Stimulated activated CD8-positive, alpha-beta memory T cell treated with anti-CD3 and anti-CD28 coated beads, Interleukin-4, amount 100 ng/mL, for 48 hours (primary cell): ENCODE measurements at places on chromosomes 2 and 18.
A peak's percentile ranks its signal among the peaks of the same experiment; 100 is the strongest.

- no peak for DNase-seq
These were observed 15.6 kb upstream of the INO80C start for GRCh38 chr18:35513181-35513936.

DNA sequence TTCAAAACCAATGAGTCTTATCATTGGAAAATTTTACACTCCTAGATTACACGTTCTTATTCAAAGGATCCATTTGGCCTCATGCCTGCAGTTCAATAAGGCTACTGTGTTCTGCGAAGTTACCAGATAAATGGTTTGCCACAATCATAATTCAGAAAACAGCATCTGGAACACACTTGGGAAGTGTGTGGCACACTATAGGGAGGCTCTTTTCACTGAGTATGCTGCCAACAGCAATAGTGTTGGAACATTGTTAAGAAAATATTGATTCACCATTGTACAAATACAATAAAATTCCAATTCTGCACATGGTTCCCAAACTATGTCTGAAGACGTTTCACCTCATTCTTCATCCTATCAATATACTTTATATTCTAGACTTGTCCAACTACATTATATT, 141.4 kb upstream of the DOK6 start:
- no peak for DNase-seq

DNA sequence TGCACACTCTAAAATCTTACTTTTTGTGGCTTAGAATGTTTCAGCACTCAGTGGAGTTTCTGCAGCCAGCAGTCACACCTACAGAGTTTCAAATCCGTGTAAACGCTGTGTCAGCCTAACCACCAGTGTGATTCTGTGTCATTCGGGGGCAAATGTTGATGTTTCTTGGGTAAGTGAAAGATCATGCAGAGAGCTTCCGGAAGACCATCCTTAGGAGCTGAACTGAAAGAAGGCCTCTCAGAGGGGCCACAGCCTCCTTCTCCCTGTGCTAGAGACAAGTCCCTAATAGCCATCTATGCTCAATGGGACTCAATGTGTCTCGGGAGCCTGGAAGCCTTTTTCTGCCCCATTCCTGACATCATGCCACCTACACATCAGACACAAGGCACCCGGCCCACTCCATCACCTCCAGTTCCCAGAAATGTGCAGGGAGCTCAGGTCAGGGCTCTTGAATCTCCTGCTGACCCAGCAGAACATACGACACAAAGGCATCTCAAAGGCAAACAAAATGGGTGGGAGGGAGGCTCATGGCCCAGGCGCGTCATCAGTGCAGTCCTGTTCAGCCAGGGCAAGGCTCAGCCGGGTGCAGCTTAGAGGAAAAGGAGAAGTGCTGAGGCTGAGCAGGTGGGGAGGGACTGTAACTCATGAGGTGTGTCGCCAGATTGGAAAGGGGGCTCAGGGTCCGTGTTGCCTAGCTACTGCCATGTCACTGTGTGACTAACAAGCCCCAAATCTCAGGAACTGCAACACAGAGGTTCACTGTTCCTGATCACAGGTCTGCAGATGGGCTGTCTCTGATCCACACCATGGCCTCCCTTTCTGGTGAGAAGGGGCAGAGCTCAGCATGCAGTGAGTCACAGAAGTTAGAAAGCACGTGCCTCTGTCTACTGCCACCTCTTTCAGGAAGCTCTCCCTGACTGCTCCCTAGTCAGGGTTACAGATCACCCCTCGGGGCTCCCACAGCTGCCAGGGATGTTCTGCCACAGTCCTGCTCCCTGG, 82.0 kb downstream of the SMAD7 start:
- DNase-seq, result peak; percentile 68

DNA sequence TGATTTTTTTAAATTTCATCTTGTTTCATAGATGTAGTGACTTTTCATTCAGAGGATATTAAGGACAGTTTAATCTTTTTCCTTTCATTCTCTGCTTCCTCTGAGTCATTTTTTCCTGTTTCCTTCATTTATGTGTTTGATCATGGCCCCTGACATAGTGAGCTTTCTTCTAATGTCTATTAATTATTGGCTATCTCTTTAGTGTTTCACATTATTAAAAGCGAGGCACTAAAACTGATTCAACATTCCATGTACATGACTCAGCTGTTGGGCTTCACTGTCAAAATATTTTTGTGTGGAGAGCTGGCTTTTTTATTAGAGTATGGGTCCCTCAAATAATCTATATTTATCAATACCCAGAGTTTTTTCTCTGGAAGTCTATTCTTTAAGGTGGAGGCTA, 125.8 kb downstream of the THSD7B start:
- DNase-seq, result no peak

- DNase-seq, result no peak
These were observed 80.3 kb upstream of the HAAO start for GRCh38 chr2:42872721-42873120.

DNA sequence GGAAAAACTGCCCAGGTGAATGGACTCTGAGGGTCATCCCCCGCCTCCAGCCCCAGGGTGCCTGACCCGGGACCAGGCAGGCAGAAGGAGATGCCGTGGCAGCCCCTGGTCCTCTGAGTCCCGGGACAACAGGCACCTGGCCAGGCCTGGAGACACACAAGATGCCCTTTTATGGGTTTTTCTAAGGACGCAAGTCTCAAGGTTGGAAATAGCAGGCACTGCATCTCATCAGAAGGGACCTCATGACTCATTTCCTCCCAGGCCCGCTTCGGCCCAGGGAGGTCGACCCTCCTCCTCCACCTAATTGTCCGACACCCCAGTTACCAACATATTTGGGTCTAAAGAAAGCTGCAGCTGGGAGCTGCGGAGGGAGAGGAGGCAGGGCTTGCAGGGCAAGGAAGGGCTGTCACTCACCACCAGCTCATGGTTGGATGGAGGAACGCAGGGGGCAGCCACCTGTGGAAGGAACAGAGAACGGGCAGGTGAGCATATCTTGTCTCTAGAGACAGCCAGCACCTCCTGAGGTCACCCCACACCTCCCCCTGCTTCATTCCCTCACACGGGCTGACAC, 82.9 kb downstream of the TNS1 start:
- DNase-seq, result no peak

DNA sequence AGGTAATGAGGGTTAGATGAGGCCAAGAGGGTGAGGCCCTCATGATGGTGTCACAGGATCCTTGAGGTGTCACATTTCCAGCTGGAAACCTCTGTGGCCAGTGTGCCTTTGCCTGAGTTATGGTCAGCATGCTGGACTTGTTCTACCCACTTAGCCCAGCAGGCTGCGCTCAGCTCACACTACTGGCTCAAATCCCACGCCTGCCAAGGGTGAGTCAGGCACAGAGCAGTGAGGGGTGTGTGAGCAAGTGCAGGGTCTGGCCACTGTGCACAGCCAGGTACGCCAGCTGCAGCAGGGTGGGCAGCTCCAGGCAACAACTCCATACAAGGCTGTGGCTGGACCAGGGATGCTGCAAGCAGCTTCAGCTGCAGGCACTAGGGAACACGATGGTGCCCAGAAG, 616.6 kb upstream of the FSHR start:
- DNase-seq, result peak; percentile 23

- no peak for DNase-seq
These were observed 54.0 kb upstream of the GPR45 start for GRCh38 chr2:105187531-105187930.

GRCh38 chr2:225100269-225100668, 58.0 kb upstream of the DOCK10 start:
- DNase-seq, result no peak

GRCh38 chr2:26692897-26693849, 651 bp downstream of the KCNK3 start:
- DNase-seq, result no peak

- no peak for DNase-seq
These were observed 172.9 kb upstream of the SIX3 start for GRCh38 chr2:44768438-44769236.

DNA sequence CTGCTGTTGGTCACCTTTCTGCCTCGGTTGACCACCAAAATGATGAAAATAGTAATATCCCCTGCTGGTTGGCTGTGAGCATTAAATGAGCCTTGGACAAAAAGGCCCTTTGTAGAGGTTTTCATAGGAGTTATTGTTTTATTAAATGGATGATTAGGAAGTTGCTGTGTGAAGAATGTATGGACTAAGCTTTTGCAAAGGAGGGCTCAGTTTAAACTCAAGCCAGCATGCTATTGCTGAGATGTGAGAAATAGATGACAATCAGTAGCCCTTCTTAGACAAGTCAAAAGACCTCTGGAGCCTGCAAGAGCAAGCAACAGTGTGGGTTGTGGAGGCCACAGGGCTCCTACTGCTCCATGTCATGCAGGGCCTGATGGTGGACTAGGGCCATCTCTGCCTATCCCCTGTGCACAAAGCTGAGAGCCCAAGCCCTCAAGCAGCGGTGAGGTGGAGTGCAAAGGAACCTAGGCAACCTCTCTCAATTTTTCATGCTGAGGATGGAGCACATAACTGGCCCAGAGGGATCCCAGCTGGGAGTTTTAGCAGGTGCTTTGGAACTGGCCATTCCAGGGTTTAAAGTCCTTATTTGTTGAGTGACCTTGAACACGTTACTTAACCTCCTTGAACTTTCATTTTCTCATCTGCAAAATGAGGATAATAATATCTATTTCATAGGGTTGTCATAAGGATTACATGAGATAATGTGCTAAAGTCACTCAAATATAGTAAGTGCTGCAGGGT, 37.1 kb downstream of the FOSL2 start:
- no peak for DNase-seq

DNA sequence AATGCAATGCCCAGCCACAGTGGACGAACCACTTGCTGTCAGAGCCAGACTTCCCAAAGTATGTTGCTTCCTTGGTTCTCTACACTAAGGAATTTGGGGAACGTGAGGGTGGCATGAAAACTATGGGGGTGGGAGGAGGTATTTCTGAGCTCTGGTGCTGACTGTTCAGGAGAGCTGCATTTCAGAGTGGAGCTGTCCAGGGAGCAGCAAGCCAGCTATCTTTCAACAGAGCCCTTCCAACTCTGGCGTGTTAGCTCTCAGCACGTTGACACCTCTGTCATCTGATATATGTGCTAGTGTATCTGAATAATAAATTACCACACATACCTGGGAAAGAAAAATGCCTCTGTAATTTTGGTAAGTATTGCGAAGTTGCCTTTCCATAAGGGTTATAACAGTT, 66.1 kb downstream of the SAP130 start:
- DNase-seq, result no peak

- no peak for DNase-seq
These were observed 16.7 kb downstream of the TSN start for GRCh38 chr2:121771976-121772742.

DNA sequence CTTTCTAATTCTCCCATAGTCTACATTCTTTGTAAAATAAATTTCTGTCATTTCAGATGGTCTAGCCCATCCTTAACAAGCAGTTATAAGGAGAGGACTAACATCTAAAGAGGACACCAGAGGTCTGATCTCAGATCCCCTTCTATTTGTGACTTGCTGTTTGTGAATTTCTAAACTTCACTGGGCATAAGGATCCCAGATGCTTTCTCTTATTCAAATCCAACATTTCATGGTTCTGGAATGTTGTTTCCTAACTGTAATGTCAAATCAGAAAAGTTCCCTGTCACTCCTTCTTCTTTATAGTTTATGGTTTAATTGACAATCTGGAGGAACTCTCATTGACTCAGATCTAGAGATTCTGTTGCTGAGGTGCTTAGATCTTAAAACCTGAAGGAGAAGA, 430.2 kb downstream of the MEIS1 start:
- DNase-seq, result no peak

- no peak for DNase-seq
These were observed 20.2 kb downstream of the NRXN1 start for GRCh38 chr2:51011693-51012092.

GRCh38 chr2:240739797-240740196, 48.1 kb downstream of the AQP12A start:
- peak; percentile 33 for DNase-seq

DNA sequence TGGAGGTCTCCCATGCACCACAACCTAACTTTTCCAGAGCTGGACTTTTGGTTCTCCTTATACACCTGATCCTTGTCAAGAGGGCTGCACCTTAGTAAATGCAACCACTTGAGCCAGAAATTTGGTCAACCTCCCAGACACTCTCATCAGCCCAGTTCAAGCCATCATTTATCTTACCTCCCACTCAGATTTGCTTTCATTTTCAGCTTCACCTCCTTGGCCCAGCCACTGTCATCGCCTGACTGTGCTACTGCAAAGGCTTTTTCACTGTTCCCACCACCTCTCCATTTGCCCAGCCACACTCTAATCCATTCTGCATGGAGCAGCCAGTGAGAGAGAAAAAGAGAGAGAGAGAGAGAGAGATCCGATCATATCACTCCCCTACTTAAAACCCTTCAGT, 112.4 kb upstream of the DDX18 start:
- no peak for DNase-seq

- DNase-seq, result no peak
These were observed 423.6 kb upstream of the CHST9 start for GRCh38 chr18:27608742-27609141.

- DNase-seq, result no peak
These were observed 84.6 kb downstream of the HS1BP3 start for GRCh38 chr2:20566331-20566730.

DNA sequence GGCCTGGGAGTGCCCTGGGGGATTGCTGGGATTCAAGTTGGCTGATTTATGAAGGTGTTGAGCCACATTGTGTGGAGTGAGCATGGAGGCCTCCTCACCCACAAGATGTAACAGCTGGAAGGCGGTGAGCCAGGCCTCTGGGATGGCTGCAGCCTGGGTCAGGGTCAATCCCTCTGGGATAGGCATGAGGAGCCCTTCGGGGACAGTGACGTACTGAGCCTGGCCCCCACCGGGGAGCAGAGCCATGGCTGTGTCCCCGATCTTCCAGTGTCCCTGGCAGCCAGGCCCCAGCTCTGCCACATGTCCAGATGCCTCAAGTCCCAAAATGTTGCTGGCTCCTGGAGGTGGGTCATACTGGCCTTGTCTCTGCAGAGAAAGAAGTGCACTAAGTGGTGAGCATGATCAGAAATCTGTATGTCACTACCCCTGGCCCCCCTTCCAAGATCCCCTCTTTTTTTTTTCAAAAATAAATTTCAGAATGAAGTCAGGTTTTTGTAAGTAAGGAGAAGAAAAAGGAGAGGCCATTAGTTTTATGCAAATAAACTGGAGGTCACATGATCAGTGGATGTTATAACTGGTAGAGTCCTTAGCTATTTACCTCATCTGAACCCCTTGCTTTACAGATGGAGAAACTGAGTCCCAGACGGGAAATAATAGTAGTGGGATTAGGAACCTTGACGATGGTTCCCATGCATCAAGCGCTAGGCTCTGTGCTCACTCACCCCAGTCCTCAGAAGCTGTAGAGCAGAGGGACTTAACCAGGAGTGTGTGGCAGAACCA, 1.7 kb downstream of the TP53I3 start:
- DNase-seq, result no peak

DNA sequence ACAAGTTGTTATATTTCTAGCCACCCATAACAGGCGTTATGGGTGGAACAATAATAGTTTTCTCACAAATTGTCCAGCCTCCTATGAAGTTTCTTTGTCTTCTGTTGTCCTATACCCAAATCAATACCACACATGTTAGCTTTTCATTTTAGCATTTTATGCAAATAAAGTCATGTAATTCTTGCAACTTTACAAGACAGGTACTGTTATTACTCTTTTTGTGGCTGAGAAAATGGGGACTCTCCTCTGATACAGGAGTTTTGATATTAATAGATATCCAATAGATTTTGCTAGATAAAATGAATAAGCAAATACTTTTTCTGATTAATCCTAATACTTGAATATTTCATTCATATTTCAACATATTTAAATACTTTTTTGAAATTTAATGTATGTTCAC, 151.0 kb downstream of the PMAIP1 start:
- DNase-seq, result no peak

- DNase-seq, result no peak
These were observed 721.0 kb upstream of the FAM98A start for GRCh38 chr2:34320056-34320455.
